Central memory CD4-positive, alpha-beta T cell (primary cell): ENCODE measurements at places on chromosomes 1 and 21.

GRCh38 chr1:185727726-185728125 lies 6.5 kb upstream of the HMCN1 start:
- DNase-seq = no peak

- DNase-seq = no peak
Observed at GRCh38 chr1:103942029-103942428, 192.3 kb downstream of the AMY1C start.

DNA sequence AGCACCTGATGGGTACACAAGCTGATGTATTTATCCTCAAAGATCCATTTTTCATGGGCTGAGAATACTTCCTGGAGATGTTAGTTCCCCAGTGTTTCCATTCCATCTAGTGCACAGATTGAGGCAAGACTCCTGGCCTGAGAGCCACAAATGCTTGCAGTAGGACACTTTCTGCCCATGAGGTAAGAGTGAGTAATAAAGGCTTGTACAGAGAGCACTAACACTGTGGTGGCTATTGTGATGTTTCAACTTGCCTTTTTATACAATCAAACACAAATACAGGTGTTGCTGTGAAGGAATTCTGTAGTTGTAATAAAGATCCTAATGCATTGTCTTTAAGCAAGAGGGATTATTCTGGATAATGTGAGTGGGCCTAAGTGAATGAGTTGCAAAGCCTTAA lies 186.1 kb upstream of the ADAMTS5 start:
- DNase-seq = no peak

GRCh38 chr1:63848733-63849132 lies 74.9 kb downstream of the ROR1 start:
- DNase-seq = no peak

GRCh38 chr21:36591326-36591970 lies 107.5 kb upstream of the SIM2 start:
- DNase-seq = no peak

GRCh38 chr1:226400519-226401354 lies 7.2 kb downstream of the PARP1 start:
- DNase-seq = no peak

DNA sequence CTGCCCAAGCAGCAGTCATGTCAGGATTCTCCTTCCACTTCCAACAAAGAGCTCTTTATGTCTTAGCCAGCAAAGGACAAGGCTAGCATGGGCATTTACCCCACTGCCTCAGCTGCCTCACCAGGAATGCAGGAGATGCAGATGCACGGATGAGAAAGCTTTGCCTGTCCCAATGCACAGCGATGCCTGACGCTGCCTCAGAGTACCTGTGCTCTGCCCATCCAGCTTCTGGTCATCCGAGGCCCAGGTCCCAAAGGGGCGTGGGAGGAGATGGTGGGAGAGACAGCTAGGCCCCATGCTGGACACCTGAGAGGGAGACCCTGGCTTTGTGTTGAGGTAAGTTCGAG lies 59.0 kb downstream of the IRF2BP2 start:
- DNase-seq = no peak

GRCh38 chr1:165857046-165857801 lies 29.8 kb downstream of the UCK2 start:
- DNase-seq = no peak
